ENCODE measurements at places on chromosomes 7 and 10.

- no peak for DNase-seq
These were observed 339.8 kb downstream of the SEMA3D start for GRCh38 chr7:84847038-84847437.

DNA sequence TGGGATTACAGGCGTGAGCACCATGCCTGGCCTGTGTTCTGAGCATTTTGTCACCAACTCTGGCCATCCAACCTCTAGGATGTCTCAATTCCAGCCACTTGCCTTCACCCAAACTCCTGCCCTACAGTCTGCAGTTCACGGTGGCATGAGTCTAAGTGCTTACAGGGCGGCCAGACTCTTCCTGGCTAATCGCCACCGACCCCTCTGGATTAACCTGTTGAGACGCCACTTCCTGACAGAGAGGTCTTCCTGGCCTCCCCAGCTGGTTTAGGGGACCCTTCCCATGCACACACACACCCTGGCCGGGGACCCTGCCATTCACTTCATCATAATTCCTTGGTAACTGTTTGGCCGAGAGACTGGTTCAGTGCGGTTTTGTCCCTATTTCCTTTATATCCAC is 211.5 kb upstream of the SH2B2 start:
- DNase-seq, result no peak

GRCh38 chr10:70846795-70847194 is 31.0 kb downstream of the SGPL1 start:
- DNase-seq, result no peak

DNA sequence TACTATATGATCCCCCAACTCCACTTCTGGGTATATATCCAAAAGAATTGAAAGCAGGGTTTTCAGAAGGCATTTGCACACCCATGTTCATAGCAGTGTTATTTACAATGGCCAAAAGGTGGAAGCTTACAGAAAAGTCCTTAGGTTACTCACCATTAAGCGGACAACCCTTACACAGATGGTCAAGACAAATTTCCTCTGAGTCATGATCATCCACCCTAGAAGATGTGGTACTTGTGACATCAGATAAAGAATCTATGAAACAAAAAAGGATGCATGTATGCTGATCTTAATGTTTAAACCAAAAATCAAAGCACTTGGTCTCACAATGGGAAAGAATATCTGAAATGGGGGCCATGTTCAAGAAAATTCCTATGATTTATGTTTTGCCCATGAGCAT is 31.1 kb downstream of the ZC3HAV1 start:
- DNase-seq, result no peak

- no peak for DNase-seq
These were observed 305.3 kb downstream of the PRPF18 start for GRCh38 chr10:13892001-13892491.

GRCh38 chr7:96833676-96834453 is 124.2 kb upstream of the SEM1 start:
- DNase-seq, result no peak

GRCh38 chr10:91210435-91210834 is 10.0 kb upstream of the PCGF5 start:
- DNase-seq, result peak; percentile 25
